Activated CD4-positive, alpha-beta T cell treated with anti-CD3 and anti-CD28 coated beads, Interleukin-2, amount 50 U/mL, for 16 hours (primary cell): ENCODE measurements at places on chromosomes 1 and 21.

- DNase-seq: no peak
Observed at GRCh38 chr1:245054507-245055270, 100.1 kb upstream of the KIF26B start.

GRCh38 chr1:171654942-171655745 lies 2.7 kb upstream of the MYOC start:
- peak; percentile 73 for DNase-seq

- DNase-seq: no peak
Observed at GRCh38 chr21:16797540-16797939, 715.3 kb upstream of the CXADR start.

DNA sequence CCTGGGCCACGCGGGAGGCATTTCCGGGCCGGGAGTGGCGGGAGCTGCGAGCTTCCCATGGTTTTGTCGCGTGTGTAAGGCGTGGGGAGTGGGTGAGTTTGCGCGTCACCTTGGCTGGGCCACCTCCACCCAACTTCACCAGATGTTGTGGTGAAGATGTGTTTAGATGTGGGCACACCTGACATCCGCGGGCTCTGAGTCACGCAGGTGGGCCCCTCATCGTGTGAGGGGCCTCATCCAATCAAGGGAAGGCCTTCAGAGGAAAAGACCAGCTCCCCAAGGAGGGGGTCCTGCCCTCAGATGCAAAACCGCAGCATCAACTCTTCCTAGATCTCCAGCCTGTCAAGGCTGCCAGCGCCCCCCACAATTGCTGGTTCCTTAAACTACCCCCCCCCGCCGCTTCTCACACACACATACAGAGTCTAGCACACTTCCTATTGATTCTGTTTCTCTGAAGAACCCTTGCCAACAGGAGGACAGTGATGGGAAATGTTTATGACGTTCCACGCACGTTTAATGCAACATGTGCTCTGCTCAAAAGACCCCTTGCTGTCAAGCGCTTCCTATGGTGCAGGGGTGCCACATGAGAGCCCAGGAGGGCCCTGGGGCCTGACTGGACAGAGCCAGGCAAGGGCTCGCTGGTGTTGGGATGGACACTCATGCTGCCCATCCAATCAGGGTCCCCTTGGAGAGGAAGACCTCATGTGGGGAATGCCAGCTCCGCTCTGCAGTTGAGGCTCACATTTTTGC lies 11.9 kb downstream of the ACTRT2 start:
- no peak for DNase-seq

DNA sequence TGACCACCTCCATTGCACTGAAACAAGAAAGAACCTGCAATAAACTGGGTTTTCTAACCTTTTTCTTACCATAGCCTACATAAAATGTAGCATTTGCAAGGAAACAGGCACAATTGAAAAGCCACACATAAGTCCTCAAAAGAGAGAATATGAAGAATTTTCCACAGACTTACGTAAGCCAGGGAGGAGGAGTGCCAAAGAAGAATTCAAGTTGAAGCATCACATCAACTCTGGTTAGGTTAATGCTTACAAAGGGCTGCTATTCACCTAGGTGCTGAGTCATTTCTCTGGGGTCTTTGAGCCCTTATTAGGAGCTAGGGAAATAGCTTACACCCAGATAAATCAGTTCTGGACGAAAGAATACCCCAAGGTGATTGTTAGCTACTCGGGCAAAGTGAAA lies 9.6 kb downstream of the OSCP1 start:
- no peak for DNase-seq

- DNase-seq: no peak
Observed at GRCh38 chr1:108154314-108154713, 45.8 kb downstream of the SLC25A24 start.
